Lower lobe of right lung (tissue), 2 donors: ENCODE measurements at places on chromosomes 5 and 9. TPM values are rescaled to one million over a fixed set of nuclear protein-coding genes. Genes with fewer than 3 reads are reported as not detected.

GRCh38 chr9:105117234-105117633 lies 127.2 kb upstream of the SLC44A1 start:
- no peak overlapping the region for H3K27ac ChIP-seq
- H3K36me3 ChIP-seq = no peaks in the 10 kb centered on the region
- DNase-seq = no peak
- no peaks in the 10 kb centered on the region for H3K27me3 ChIP-seq
- H3K4me3 ChIP-seq = no peak overlapping the region

- H3K4me1 ChIP-seq = peaks cover 3% of the 10 kb centered on the region
- H3K27me3 ChIP-seq = no peaks in the 10 kb centered on the region
- DNase-seq = no peak
- no peak overlapping the region for H3K27ac ChIP-seq
- H3K36me3 ChIP-seq = peaks cover 36% of the 10 kb centered on the region
- no peak overlapping the region for H3K4me3 ChIP-seq
These were observed 146.6 kb downstream of the RAPGEF6 start for GRCh38 chr5:131488463-131488862.

CARTPT gene
- total RNA-seq = not detected

NR2F1 gene
- 42.6 TPM for total RNA-seq

CLIC3 gene
- 49.3 TPM for total RNA-seq
